Posterior vena cava (tissue), 2 donors: ENCODE measurements at places on chromosomes 4 and X. TPM values are rescaled to one million over a fixed set of nuclear protein-coding genes. Genes with fewer than 3 reads are reported as not detected.

Gene PAGE2B
- total RNA-seq = not detected

Gene SLC2A9
- 10.3 TPM for total RNA-seq

Gene RBMX
- 115 TPM for total RNA-seq

Gene TRIM61
- total RNA-seq = 1.9 TPM

Gene KDM6A
- 24.2 TPM for total RNA-seq

Gene H2AZ1
- total RNA-seq = 69.9 TPM

Gene CENPVL2
- total RNA-seq = not detected

Gene ARSD
- 15.7 TPM for total RNA-seq

Gene LGI2
- 26.9 TPM for total RNA-seq

Gene P2RY10
- not detected for total RNA-seq

Gene ARMCX5
- 8.1 TPM for total RNA-seq

Gene SYN1
- 2.3 TPM for total RNA-seq

Gene MSL3
- 25.5 TPM for total RNA-seq

Gene GDPD2
- not detected for total RNA-seq

Gene MAGEA11
- not detected for total RNA-seq

Gene SMIM31
- total RNA-seq = not detected

Gene MTMR8
- total RNA-seq = 4.9 TPM

Gene COQ2
- total RNA-seq = 7.3 TPM

Gene UNC5C
- 9.2 TPM for total RNA-seq

Gene JCHAIN
- 8.8 TPM for total RNA-seq

Gene FGF13
- 10.6 TPM for total RNA-seq
